GM06990 (cell line): ENCODE measurements at places on chromosomes 7 and 10.
A peak's percentile ranks its signal among the peaks of the same experiment; 100 is the strongest.

GRCh38 chr7:29940199-29940598, 49.4 kb downstream of the SCRN1 start:
- DNase-seq, result no peak

DNA sequence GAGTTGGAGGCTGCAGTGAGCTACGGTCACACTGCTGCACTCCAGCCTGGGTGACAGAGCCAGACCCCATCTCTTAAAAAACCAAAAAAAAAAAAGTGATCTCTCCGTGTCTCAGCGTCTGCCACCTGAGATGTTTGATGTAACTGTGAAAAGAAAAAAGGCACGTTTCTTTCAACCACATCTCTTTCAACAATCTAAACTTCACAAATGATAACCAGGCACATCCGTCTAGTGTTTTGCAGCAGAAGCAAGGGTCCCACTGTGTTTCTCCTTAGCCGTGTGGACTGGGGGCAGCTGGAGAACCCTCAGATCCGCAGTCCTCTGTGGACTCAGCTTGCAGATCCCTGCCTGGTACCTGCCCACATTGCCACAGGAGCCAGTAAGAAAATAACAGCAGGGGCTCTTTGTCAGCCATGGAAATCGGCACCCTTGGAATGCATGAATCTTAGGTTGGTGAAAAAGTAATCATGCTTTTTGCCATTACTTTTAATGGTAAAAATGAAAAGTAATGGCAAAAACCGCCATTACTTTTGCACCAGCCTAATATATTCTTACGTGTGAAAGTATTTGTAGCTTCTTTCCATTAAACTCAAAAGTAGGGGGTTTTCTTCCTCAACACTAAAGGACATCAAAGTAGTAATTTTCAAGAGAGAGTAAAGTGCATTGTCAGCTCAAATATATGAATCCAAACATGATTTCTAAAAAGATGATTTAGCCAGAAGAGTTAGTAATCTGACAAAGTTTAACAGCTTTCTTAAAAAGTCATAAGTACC, 276.5 kb downstream of the CCDC3 start:
- no peak for DNase-seq

GRCh38 chr10:93454736-93455135, 27.4 kb downstream of the MYOF start:
- no peak for DNase-seq

- no peak for DNase-seq
Observed at GRCh38 chr7:70242826-70243225, 644.6 kb downstream of the AUTS2 start.

DNA sequence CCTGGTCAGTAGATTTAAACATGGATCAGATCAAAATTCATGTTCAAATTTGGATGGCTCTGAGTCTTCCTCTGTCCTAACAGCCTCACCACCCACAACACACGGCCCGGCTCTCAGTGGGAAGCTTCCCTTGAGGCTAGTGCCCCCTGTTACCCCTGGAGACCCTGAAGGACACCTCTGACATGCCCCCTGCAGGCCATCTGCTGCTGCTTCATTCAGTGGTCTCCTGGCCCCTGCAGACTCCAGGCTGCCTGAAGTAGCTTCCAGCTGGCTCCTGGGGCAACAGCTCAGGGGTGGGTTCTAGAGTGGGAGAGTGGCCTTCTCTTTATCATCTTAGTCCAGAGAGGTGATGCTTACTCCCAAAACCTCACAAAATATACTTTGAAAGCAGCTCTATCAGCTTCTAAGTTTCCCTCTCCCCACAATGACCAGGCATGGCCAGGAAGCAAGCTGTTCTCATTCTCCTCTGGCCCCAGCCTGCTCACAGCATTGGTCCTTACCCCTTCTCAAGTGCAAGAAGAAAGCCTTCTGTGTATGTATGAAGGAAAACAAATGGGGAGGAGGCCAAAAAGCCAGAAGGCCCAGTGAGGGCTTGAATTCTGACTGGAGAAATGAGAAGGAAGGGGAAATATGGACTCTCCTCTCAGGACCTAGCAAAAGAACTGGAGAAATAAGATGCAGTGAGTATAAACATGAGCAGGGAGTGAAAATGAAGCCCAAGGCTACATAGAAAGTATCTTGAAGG, 189.6 kb upstream of the INHBA start:
- DNase-seq, result no peak

- no peak for DNase-seq
Observed at GRCh38 chr7:70393956-70394355, 738.0 kb upstream of the GALNT17 start.

- no peak for DNase-seq
Observed at GRCh38 chr10:133190225-133190624, 30.2 kb downstream of the KNDC1 start.

- DNase-seq, result no peak
Observed at GRCh38 chr7:55157764-55158105, 138.9 kb downstream of the EGFR start.

DNA sequence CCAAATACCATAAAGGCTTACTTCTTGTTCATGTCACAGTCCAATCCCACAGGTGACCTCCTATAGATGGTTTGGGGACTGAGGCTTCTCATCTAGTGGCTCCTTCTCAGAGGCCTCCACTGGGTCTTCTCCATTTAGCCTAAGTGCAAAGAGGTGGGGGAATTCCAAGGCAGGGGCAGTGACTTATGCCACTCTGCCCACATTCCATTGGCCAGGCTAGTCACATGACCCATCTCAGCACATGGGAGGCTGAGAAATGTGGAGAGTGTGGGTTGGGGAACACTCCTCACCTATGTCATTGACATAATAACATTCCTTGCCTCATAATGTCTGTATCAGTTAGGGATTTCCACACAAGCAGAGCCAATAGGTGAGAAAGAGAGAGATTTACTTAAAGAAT, 104.3 kb upstream of the PLXNA4 start:
- no peak for DNase-seq

GRCh38 chr7:135712182-135712782, 15.7 kb downstream of the SLC13A4 start:
- no peak for DNase-seq

DNA sequence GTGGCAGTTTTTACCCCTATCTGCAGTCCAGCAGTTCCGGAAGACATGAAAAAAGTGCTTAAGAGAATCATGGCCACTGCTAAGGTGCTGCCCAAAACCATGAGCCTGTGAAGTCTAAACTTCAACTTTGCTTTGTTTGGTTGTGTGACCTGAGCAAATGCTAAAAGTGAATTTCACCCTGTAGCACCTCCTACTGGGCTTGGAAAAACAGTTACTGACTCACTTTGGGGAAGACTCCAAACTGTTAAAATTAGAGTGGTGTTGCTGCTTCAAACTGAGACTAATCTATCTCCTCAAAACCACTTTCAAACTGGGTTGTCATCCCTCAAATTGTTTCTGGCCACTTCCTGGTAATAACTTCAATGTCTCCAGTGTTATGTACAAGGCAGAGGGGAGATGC, 21.3 kb downstream of the MKX start:
- DNase-seq, result no peak

DNA sequence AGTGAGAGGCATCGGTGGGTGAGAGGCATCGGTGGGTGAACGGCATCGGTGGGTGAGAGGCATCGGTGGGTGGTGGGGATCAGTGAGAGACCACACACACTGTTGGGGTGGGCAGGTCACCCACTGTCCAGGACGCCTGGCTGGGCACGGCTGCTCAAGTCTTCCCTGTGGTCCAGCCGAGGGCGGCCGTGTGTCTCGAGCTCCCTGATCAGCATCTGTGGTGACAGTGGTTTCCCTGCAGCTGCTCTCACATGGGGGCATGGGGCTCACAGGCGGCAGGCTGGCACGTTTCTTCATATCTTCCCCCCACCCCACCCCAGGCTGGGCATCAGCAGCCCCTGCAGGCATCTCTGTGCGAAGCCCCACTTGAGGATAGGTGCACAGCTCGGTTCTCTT, 78.2 kb downstream of the NKX6-2 start:
- DNase-seq, result no peak

DNA sequence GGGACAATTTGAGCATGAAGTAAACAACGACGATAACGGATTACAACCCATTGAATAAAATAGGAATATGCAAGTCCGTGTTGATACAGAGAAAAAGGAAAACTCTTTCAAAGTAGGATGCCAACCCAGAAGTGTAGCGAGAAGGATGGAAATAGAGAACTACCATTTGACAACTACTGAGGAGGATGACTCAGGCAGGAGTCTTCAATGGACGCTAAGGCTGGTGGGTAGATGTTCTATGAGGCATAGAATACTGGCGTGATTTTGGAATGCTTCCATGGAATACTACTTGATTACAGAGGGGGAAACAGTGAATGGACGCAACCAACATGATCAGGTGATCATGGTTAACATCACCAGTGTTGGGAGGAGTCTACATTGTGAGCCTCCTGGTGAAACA, 828 bp upstream of the CFAP70 start:
- no peak for DNase-seq

GRCh38 chr10:13115832-13116803, 16.2 kb downstream of the OPTN start:
- DNase-seq, result no peak

GRCh38 chr7:44309271-44310091, 15.9 kb downstream of the CAMK2B start:
- peak; percentile 46 for DNase-seq

- DNase-seq, result no peak
Observed at GRCh38 chr10:71649631-71650030, 69.9 kb downstream of the C10orf105 start.

DNA sequence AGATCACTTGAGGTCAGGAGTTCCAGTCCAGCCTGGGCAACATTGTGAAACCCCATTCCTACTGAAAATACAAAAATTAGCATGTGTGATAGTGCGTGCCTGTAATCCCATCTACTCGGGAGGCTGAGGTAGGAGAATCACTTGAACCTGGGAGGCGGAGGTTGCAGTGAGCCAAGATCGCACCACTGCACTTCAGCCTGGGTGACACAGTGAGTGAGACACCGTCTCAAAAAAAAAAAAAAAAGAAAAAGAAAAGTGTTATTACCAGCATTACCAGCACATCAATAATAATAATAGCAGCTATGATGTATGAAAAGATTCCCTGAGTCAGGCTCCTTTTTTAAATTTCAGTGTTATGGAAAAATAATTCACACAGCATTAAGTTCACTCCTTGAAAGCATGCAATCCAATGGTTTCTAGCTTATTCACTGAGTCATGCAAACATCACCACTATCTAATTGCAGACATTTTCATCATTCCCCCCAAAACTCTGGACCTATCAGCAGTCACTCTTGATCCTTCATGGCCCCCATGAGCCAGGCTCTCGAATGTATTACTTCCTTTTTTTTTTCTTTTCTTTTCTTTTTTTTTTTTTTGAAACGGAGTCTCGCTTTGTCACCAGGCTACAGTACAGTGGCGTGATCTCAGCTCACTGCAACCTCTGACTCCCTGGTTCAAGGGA, 228.4 kb downstream of the FANK1 start:
- DNase-seq, result no peak

- no peak for DNase-seq
Observed at GRCh38 chr10:46516660-46517416, 39.6 kb downstream of the GPRIN2 start.

- no peak for DNase-seq
Observed at GRCh38 chr7:15463801-15464666, 97.8 kb downstream of the AGMO start.

DNA sequence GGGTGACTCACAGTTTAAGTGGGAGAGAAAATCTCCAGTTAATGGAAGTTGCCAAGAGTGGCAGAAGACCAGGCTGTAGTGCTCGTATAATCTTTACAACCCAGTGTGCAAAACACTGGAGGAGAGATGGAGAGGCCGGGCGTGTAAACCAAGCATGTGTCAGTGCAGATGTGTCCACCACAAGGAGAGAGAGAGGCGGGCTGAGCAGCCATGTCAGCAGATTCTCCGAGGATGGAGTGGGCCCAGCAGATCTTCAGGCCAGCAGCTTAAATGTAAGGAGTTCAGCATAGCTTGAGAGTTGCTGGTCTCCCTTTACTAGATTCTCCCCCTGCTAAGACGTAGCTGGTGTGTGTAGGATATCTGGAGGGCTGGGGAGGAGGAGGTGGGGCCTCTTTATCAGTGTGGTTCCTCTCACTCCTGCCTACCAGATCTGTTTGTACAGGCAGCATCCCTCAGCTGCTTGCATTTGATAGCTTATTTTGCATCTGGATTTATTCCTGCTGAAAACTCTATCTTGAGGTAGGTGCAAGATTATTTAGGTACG, 13.7 kb downstream of the BPGM start:
- DNase-seq, result no peak

DNA sequence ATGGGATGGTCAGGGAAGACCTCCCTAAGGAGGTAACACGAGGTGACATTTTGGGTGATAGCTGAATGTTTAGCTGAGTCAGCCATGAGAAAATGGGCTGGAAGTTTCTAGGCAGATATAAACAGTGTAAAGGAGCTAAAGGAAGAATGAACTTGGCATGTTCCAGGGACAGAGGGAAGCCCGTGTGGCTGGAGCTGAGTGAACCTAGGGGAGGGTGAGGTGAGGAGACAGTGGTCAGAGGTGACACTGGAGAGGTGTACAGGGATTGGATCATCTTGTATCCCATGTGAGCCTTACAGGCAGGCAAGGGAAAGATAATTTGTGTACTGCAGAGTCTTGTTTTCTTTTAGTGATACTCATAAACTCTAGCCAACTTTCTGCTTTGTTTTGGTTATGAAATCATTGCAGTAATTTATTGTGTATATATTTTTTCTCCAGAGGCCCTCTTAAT, 1.8 kb downstream of the STARD3NL start:
- no peak for DNase-seq

DNA sequence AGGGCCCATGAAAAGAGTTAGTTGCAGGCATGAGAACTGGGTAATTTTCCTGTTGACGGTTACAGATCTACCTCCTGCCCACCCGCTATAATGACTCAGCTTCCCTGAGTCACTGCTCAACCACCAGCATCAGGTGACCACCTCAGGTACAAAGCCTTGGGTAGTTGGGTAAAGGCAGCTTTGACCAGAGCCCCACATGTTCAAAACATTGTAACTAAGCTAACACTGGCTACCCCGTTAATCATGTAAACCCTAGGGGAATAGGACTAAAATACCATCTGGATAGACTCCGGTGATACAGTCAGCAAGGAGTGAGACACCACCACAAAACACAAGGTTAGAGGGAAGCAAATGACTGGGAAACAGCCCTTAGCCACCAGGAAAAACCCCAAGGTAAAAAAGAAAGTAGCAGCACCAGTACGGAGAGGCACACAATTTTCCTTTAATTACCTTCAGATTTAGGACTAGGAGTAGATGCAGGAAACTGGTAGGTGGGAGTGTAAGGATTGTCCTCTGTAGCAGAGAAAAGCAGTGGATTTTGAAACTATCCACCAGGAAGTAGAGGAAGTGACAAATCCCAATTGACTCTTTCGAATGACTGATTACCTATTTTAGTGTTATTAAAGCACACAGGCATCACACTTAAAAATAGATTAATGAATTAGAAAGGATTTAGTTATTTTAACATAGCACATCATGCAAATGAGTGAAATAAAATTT, 103.5 kb upstream of the PDLIM1 start:
- no peak for DNase-seq

GRCh38 chr10:108755646-108756045, 1167.7 kb downstream of the XPNPEP1 start:
- DNase-seq, result no peak

GRCh38 chr10:43265799-43266721, 805 bp downstream of the RASGEF1A start:
- DNase-seq, result no peak

- no peak for DNase-seq
Observed at GRCh38 chr10:126731610-126731990, 61.1 kb upstream of the C10orf90 start.
